ENCODE measurements at places on chromosomes 3 and 15. TPM values are rescaled to one million over a fixed set of nuclear protein-coding genes. Genes with fewer than 3 reads are reported as not detected.
A peak's percentile ranks its signal among the peaks of the same experiment; 100 is the strongest.

Gene MOBP
- 0.21 TPM for total RNA-seq

GRCh38 chr3:195212749-195213375 lies 58.1 kb downstream of the XXYLT1 start:
- no peak for DNase-seq

Gene IFT122
- total RNA-seq: 21.0 TPM

DNA sequence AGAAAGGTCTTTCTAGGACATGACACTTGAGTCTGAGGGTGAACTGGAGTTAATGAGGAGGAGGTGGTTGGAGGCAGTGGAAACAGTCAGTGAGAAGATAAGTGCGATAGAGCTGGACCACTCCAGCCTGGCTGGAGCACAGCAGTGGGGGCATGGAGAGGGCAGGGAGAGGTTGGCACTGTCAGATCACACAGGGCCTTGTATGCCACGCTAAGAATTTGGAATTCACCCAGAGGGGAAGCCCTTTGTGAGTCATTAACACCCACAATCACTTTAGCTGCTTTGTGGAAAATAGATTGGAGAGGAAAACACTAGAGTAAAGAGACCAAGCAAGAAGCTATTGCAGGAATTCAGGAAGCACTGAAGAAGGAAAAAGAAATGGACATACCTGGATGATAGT lies 83.3 kb downstream of the ZNF621 start:
- DNase-seq: peak; percentile 38

All from MCF 10A (cell line).